ENCODE measurements at places on chromosomes 1 and 21.

DNA sequence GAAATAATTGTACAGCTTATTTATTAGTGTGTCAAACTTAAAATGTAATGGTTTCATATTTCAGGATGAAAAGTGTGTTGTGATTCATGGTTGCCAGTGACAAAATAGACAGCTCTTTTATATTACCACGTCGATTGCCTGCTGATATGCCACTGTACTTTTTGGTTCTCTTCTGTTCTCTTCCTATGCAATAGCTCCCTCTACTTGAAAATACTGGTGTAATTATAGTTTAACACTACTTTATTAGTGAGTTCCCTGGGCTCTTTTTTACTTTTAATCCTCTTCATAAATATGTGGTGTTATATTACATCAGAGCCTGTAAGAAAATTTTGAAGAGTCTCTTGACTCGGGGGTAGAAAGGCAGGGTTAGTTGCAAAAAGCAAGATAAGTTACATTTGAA is 111.3 kb downstream of the PATJ start:
- no peak for DNase-seq

DNA sequence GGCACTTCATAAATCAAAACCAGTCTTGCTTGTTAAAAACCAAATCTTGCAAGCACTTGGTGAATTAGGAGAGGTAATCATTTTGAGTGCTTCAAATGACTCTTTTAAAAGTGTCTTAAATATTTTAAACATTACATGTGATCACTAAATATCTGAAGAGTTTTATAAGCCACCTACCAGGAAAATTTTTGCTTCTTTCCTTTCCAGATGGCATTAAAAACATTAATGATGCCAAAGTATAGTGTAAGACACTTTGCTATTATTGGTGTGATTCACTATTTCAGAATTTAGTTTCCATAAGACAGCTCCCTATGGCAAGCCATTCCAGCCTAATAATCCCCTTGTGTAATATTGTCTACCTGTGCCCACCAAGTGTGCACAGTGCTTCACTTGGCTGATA is 548.8 kb upstream of the ADAMTS5 start:
- no peak for DNase-seq

DNA sequence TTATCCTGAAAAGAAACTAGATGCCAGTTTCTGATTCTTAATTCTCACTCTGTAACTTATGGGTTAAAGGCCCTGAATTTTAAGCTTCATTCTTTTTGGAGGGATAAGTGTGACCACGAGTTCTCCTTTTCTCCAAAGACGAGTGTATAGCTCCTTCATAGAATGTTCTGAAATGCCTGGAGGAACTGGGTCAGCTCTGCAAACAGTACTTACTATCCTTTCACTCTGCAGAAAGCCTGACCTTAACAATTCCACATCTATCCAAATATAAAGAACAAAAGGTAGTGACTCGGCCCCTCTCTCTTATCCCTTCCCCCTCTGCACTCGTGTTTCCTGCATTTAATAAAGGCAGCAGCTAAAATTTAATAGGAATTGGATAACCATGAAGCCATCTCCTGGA is 150.5 kb downstream of the LYPLAL1 start:
- no peak for DNase-seq

DNA sequence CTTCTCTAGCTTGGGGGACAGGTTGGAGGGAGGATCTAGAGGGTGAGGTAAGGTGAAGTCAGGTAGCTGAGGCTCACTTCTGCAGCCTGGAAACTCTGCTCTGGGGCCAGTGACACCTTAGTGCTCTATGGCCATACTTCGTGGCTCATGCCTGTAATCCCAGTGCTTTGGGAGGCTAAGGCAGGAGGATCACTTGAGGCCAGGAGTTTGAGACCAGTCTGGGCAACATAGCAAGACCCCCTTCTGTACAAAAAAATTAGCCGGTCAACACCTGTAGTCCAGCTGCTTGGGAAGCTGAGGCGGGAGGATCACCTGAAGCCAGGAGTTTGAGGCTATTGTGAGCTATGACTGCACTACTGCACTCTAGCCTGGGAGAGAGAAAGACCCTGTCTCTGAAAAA is 5.8 kb downstream of the LMNA start:
- no peak for DNase-seq

GRCh38 chr1:247056071-247056470 is 22.5 kb downstream of the ZNF670 start:
- DNase-seq: no peak

GRCh38 chr1:152926091-152926490 is 17.7 kb downstream of the IVL start:
- no peak for DNase-seq

DNA sequence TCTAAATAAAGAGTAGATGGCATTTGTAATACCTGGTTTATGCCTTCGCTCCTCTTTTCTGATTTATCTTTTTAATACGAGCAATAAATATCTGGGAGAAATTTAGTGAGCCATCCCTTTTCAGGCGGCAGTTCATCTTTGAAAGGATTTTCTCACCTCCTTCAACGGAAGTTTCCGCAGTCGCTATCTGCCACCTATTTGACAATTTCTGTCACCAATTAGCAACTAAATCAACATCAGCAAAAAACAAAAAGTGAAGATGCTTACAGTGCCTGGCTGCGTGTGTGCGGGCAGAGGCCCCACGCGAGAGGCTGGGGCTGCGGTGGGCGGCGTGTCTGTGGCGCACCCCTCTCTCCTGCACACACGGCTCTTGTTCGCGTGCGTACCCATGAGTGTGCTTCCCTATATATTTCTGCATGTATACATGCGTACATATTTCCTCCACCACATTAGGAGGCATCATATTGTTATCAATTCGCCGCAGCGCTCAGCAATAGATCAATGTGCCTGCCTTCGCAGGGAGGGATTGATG is 117.3 kb upstream of the BARHL2 start:
- no peak for DNase-seq

GRCh38 chr21:21188513-21189195 is 190.4 kb downstream of the NCAM2 start:
- no peak for DNase-seq
